COR-L47 (cell line): ENCODE measurements at places on chromosomes 5 and 9.

- no peak for DNase-seq
These were observed 47.7 kb downstream of the CFAP77 start for GRCh38 chr9:132457504-132458236.

DNA sequence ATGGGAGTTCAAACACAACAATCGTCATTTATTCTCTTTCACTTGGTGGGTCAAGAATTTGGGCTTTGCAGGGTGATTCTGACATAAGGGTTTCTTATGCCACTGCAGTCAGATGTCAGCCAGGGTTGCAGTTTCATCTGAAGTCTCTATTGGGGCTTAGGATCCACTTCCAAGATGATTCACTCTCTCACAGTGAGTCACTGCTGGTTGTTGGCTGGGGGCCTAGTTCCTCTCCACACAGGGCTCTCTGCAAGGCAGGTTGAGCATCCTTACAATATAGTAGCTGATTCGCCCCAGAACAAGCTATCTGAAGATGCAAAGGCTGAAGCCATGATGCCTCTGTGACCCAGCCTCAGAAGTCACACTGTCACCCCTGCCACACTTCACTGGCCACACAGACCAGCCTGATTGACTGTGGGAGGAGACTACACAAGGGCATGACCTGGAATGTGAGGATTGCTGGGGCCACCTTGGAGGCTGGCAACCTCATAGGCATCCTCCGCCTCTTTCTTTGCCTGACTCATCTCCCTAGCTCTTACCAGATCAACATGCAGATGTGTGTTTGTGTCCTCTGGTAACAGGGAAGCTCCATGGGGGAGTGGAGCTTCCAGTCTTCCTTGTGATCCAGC is 4.5 kb upstream of the CARD19 start:
- DNase-seq = no peak

GRCh38 chr5:142959683-142960657 is 189.8 kb downstream of the ARHGAP26 start:
- DNase-seq = no peak

- no peak for DNase-seq
These were observed 59.3 kb upstream of the SELENOP start for GRCh38 chr5:42870882-42871418.

- DNase-seq = no peak
These were observed 118.7 kb downstream of the PSD2 start for GRCh38 chr5:139914218-139914807.

DNA sequence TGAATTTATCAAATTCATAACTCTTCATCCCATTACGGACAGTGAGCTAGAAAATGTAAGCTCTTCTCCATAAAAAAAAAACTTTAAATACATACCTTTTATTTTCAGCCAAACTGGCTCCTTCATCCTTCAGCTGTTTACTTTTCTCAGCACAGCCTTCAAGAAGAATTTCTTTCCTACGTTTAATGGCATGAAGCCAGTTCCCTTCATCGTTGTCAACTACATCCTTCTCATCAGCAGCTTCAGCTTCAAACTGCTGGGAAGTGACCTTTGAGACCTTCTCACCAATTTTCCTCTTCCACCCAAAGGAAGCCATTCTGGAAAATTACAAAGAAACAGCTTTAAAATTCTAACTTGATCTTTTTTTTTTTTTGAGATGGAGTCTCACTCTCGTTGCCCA is 9.1 kb downstream of the TTC33 start:
- DNase-seq = no peak

DNA sequence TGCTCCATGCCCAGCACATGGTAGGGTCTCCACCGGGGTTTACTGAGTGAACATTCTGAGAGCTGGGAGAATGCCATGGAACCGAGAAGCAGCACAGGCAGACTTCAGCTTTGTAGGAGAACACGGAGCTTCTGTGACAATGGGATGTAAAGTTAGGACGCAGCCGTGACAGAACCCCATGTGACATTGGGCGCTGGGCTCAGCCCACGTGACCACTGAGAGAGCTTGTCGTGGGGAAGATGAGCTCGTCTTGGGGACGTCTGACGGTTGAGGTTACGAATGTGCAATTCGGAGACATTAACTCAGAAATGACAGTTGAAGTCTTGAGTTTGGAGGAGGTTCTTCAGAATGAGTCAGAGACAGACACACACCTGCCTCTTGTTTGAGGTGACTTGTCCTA is 13.5 kb downstream of the SDHA start:
- no peak for DNase-seq

- peak; percentile 59 for DNase-seq
These were observed 38.6 kb upstream of the NFIB start for GRCh38 chr9:14352503-14352902.

DNA sequence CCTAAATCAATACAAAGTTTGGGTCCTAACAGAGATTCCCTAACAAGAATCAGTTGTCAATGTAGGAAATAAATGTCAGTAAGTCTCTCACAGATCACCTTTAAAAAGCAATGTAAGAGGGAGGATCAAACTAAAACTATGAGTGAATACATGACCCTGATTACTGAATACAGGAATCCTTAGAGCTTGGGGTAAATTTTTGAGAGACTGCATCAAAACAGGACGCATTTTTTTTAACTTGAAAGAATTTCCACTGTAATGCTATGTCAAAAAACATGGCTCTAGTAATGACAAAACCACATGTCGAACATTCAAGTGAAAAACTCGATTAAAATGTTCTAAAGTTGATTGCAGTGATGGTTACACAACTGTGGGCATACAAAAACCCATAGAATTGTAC is 21.9 kb downstream of the ZDHHC21 start:
- DNase-seq = no peak

DNA sequence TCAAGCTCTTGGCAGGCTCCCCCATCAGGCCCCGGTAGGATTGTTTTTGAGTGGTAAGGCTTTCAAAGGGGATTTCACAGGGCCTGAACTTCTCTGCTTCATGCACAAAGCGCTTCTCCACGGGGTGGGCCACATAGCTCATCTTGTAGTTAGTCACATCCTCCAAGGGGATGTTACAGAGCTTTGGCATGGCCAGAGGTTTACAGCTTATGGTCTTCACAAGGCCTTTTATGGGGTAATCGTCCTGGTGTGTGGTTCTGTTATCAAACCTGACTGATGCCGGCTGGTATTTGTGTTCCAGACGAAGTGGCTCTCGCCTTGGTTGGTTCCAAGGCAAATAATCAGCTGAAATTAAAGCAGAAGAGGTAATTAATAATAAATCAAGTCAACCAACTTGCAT is 104.3 kb downstream of the SAXO1 start:
- no peak for DNase-seq

- DNase-seq = no peak
These were observed 145.6 kb downstream of the XRCC4 start for GRCh38 chr5:83222906-83223305.

DNA sequence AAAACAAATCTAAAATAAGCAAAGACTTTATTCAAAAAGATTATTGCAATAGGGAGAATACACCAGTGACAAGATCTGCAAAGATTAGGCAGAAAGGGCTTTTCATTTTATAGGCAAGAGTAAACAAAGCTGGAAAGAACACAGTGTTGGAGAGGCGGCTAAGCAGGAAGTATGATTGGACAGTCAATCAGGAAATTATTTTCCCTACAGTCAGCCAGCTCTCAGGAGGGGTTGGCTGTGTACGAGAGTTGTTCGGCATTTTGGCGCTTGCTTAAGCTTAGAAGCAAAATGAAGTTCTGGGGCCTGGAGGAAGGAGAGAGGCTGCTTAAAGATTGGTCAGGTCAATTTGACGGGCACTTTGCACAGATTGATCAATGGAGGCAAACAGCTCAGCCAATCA is 1030.5 kb downstream of the TLE4 start:
- no peak for DNase-seq

GRCh38 chr9:124428751-124429529 is 13.7 kb upstream of the PSMB7 start:
- peak; percentile 25 for DNase-seq

- no peak for DNase-seq
These were observed 127.5 kb downstream of the SUSD1 start for GRCh38 chr9:112047538-112048066.

DNA sequence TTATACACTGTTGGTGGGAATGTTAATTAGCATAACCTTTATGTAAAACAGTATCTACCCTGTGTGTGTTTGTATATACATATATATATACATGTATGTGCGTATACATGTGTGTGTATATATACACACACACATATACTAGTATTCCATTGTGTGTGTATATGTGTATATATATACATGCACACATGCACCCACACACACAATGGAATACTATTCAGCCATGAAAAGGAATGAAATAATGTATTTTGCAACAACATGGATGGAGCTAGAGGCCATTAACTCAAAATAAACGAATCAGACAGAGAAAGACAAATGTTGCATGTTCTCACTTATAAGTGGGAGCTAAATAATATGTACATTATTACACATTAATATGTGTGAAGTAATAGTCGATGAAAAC is 17.6 kb upstream of the SAP30L start:
- DNase-seq = no peak

DNA sequence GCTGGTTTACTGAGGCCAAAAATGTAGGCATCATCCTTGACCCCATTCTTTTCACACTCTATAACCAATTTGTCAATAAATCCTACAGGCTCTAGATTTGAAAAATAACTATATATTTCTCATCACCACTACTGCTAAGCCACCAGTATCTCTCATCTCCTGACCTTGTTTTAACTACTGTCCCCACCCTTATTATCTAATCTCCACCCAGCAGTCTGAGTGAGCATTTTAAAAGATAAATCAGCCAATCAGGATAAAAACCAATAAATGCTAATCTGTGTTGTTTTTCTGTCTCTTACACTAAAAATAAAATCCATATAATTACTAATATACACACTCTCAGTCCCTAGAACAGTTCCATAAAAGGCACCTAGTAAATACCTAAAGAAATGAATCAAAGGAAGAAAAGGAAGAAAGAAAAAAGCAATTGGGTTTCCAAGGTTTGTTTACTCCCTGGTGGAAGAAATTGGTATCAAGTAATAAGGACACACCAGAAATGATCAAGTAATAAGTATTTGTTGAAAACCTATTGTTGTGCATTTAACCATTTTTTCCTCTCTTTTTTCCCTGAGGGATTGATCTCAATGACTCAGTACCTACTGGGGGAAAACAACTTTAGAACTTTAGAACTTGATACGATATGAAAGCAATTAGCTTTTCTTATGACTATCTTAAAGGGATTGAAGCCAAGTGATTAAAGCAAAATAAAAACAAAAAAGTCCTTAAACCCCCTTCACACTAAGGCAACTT is 19.3 kb downstream of the MRPS27 start:
- DNase-seq = no peak

GRCh38 chr5:170874017-170874416 is 12.2 kb downstream of the RANBP17 start:
- no peak for DNase-seq

DNA sequence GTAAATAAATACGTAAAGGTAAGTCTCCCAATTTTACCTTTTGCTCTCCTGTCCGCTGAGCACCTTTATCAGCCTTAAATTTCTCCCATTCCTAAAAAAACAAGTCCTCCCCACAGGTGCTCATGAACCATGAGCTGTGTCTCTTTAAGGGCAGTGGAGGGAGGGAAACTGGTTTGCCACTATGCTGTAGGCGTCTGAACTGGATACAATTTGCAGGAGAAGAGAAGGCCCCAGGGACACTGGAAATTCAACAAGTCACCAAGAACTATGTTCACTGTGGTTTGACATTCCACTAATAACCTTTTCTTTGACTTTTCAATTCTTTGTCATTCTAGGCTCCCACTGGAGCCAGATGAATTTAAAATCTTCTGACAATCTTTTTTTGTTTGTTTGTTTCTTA is 72.2 kb downstream of the LHFPL2 start:
- DNase-seq = no peak

GRCh38 chr5:141477815-141478214 is 2.0 kb downstream of the PCDHGC3 start:
- DNase-seq = no peak

DNA sequence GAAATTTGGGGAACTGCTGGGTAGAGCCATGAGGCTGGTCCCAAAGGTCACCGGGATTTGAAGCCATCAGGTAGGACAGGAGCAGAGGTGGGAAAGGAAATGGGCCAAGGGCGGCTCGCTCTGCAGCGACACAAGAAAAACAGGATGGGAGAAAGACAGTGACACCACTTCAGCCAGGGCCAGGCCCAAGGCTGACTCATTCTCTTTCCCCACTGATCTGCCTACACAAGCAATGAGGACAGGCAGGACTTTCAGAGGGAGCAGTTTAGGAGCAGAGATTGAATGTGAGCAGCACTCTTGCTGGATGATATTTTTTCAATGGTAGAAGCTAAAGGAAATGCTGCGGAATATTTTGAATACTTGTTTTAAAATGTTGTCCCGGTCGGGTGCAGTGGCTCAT is 3.5 kb downstream of the RUFY1 start:
- no peak for DNase-seq

DNA sequence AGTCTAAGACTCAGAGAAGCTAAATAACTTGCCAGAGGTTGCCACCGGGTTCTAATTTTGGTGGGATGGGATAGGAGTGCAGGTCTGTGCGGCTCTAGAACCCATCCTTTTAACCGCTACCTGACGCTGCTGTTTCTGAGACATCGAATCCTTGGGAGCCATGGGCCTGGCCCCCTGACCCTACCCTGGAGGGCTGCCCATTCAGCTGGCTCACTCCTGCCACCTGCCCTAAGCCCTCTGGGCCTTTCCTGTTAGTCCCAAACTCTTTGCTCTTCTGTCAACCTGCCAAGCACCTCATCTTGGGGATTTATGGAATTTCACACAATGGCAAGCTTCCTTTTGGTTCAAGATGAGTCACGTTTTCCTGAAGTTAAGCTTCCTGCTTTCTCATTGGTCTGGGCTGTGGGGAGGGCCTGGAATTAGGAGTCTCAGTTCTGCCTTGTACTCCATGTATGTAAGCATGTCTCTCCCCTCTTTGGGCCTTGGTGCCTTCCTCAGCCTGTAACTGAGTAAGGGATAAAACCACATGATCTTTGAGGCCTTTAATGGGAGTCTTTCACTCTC is 26.6 kb downstream of the ENHO start:
- DNase-seq = no peak

DNA sequence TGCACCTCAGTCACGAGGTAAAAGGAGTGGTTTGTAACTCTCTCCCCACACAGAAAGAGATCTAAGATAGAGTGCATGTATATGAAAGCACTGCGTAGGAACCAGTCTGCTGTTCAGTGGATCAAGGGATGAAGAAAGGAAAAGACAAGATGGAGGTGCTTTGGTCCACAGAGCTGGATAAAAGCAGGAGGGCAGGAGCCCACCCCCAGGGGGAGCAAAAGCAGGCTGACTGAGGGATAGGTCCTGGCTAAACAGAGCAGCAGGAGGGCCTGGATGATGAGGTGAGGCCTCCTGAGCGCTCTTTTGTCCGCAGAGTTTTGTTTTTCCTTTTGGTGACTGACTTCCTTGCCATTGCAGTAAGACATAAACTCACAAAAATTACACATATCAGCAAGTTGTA is 293.5 kb upstream of the C9orf72 start:
- no peak for DNase-seq

DNA sequence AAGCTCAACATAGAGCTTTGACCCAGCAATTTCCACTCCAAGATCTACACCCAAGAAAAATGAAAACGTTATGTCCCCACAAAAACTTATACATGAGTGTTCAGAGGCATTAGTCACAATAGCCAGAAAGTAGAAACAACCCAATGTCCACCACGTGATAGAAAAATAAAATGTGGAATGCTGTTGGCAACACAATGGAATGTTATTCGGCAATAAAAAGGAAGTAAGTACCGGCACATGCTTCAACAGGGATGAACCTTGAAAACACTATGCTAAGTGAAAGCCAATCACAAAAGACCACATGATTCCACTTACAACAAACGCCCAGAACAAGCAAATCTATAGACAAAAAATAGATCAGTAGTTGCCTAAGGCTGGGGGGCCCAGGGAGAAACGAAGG is 6.0 kb downstream of the UBQLN1 start:
- no peak for DNase-seq
